CD4-positive, CD25-positive, alpha-beta regulatory T cell (primary cell): ENCODE measurements at places on chromosomes 7 and 10. TPM values are rescaled to one million over a fixed set of nuclear protein-coding genes. Genes with fewer than 3 reads are reported as not detected.

DNA sequence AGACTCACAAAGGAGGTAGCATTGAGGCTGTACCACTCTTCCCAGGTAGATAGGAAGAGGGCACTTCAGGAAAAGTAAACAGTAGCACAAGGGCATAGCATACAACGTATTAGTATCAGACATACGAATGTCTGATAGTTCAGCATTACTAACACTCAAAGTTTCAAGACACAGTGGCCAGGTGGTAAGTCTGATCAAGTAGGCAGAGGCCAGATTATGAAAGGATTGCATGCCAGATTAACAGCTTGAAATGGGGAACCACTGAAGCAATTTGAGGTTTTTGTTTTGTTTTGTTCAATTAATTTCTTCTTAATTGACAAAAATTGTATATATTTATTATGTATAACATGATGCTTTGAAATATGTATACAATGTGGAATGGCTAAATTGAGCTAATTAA, 45.7 kb upstream of the IL6 start:
- DNase-seq = no peak

- DNase-seq = no peak
Observed at GRCh38 chr10:100167553-100168312, 18.1 kb downstream of the ERLIN1 start.

- DNase-seq = no peak
Observed at GRCh38 chr7:134101716-134102115, 25.4 kb upstream of the LRGUK start.

DNA sequence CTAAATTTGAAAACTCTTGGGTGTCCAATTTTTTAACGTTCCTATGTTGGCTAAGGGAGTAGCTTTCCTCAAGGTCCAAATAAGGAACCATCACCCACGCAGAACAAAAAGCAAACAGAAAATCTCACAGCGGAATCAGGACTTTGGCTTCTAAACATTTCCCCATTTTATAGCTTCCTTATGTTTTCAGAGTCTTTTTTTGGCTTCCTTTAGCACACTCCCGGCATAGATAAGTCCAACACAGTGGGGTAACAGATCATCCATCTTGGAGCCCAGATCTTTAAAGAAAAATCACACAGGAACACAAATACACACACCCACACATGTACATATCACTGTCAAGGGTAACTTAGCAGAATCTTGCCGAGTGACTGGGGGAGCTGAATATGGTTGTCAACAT, 4.2 kb upstream of the TCF7L2 start:
- DNase-seq = no peak

- DNase-seq = no peak
Observed at GRCh38 chr7:70189776-70190175, 591.5 kb downstream of the AUTS2 start.

- DNase-seq = no peak
Observed at GRCh38 chr7:54796853-54797252, 37.8 kb upstream of the SEC61G start.

Gene ADAMTS14
- total RNA-seq = not detected

DNA sequence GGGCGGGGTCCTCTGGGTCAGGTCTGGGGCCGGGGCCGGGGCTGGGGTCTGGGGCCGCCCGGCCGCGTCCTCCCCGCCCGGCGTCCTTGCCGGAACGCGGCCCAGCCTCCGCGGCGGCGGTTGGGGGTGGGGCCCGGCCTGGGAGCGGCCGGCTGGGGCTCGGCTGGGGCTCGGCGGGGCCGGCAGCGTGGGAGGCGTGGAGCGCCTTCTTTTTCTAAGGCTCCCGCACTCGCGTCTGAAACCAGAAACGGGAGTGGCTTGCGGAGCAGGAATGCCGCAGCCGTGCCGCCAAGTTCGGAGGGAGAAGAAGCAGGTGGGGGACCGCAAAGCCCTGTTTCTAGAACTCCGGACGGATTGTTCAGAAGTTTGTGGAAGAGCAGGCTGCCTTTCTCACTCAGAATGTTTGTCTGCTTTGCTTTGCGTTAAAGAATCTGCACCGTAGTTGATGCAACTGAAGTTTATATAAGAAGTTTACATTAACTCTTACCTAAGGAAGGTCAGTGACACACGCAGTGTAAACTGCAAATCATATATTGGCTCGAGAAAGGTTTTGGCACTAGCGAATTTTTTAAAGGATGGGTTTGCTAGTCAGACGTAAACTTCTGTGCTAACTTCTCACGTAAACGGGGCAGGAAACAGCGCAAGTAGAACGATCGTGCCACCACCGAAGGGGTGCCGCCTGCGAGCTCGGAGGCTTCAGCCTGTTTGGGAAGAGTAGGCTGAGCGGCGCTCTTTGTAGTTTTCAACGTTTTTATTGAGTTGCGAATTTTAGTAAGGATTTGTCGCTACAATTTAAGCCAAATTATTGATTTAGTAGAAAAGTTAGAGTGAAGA, 729 bp downstream of the DNAJB6 start:
- DNase-seq = peak; percentile 81

Gene RADIL
- total RNA-seq = not detected

GRCh38 chr10:3523309-3524050, 261.5 kb downstream of the KLF6 start:
- no peak for DNase-seq

DNA sequence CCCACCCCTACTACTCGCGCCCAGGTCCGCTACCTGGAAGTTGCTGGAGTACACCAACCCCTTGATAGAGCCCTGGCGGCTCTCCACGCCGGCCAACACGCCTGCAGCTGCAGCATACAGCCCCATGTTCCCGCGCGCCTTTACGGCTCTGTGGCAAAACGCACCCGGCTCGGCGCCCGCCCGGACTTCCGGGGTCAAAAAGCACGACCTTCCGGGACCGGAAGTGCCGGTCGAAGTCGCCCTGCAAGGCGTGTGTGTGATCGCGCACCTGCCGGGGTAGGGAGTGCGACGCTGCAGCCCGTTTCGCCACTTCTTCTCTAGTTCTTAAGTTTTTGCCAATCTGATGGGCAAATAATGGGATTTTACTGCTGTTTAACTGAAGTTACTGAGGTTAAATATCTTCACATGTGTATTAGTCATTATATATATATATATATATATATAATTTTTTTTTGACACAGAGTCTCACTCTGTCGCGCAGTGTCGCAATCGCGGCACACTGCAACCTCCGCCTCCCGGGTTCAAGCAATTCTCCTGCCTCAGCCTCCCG, at the start of gene NSUN5:
NSUN5 (minus strand) TSS at position 162 of the 550 bp plus-strand sequence; CDS start at position 126, 36 bp downstream.
- peak; percentile 81 for DNase-seq

DNA sequence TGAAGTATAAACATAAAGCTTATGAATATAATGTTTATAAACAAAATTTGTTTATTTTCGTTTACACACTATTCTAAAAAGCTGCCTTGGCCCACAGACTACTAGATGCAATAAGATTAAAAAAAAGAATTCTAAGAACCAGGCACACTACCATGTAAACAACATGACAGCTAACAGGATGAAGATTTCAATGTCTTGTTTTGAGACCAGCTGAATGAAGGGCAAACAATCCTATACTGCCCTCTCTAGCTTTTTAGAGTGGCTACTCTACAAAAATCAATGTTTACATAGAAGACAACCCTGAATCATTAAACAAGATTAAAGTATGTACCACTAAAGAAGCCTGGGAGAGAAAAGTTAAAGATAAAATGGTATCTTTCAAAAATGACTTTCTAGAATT, 38.6 kb downstream of the SLC25A40 start:
- no peak for DNase-seq

DNA sequence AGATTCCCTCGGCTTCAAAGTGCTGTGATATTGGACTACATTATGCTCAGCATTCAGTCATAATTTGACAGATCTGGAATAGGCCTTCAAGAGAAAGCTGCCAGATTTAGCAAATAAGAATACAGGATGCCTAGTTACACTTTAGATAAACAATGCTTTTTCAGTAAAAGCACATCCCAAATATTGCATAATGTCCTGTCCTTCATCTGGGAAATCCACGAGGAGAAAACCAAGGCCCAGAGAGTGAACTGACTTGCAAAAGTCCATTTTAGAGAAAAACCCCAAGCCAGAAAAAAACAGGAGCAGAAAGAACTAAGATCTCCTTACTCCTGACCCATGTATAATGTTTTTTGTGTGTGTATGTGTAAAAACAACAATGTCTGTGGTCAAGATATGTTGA, 12.0 kb upstream of the BLNK start:
- DNase-seq = no peak

DNA sequence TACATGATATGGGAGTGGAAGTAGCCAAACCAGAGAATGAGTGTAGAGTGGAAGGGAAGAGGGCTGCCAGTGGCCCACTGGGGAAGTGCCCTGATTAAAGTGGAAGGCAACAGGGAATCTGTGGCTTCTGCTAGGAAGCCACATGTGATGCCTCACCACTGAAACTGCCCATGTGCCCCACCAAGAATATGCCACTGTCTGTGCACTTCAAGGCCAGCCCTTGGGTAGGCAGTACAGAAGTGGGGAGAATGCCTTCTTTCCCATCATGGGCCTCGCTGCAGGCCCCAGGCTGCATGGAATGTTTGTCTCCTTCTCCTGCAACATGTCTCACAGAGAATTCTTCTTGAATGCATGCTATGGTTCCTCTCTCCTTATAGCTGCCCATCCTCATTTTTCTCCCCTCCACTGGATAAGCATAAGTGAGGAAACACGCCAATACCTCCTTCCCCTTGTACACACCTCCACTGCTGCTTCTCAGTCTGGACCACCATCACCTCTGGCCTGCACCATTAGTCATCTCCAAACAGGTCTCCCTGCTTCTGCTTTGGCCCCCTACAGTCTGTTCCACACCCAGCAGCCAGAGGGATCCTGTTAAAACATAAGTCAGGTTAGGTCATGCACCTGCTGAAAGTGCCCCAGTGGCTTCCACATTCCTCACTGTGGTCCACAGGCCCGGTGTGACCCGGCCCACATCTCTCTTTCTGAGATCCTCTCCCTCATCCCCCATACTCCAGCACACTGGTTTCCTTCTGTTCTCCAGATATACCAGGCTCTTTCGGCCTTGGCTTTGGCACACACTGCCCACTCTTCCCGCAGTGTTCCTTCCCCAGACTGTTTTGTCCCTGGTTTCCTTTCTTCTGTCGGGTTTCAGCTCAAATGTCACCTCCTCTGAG, 37.1 kb downstream of the SNX10 start:
- no peak for DNase-seq

- DNase-seq = no peak
Observed at GRCh38 chr10:57579926-57580325, 687.8 kb downstream of the IPMK start.

- no peak for DNase-seq
Observed at GRCh38 chr10:73509695-73510094, 13.9 kb upstream of the PPP3CB start.

DNA sequence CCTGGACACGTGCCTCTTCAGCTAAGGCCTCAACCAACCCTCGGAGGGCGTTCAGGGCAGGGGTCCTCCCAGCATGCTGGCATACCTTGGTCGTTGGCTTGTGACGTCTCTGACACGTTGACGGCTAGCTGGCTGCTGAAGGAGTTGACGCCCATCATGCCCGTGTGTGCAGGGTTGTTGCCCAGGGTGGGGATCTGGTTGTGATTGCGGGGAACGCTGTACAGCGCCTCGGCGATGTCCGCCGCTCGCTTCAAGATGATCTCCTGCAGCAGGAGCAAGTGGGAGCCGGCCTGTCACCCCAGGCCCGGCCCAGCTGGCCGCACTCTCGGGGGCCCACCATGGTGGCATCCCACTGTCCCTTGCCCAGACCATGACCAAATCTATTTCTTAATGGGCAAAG, 122.0 kb downstream of the EBF3 start:
- no peak for DNase-seq

Gene CRYGN
- total RNA-seq = 0.39 TPM

- DNase-seq = no peak
Observed at GRCh38 chr10:76085002-76085816, 653.8 kb downstream of the LRMDA start.

- no peak for DNase-seq
Observed at GRCh38 chr10:110222641-110223297, 15.4 kb downstream of the MXI1 start.

Gene IFT22
- total RNA-seq = 1.0 TPM

DNA sequence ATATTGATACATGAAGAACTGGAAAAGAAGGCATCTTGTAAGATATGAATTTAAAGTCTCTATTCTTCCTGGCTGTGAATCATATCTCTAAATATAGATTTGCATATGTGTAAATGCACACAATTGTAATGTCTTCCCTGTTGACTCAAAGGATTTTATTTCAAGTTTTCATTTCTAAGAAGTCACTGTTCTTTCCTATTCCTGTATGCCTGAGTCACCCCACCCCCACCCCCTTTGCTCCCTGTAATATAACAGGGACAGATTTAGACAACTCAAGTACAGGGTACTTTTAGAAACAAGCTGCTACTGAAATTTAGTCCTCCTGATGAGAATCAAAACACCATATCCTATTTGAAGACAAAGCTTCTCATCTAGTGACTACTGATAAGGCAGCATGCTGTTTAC, 43.0 kb upstream of the HECTD2 start:
- DNase-seq = no peak

Gene TCERG1L
- total RNA-seq = not detected

Gene SORCS1
- not detected for total RNA-seq

Gene ANLN
- 2.8 TPM for total RNA-seq

DNA sequence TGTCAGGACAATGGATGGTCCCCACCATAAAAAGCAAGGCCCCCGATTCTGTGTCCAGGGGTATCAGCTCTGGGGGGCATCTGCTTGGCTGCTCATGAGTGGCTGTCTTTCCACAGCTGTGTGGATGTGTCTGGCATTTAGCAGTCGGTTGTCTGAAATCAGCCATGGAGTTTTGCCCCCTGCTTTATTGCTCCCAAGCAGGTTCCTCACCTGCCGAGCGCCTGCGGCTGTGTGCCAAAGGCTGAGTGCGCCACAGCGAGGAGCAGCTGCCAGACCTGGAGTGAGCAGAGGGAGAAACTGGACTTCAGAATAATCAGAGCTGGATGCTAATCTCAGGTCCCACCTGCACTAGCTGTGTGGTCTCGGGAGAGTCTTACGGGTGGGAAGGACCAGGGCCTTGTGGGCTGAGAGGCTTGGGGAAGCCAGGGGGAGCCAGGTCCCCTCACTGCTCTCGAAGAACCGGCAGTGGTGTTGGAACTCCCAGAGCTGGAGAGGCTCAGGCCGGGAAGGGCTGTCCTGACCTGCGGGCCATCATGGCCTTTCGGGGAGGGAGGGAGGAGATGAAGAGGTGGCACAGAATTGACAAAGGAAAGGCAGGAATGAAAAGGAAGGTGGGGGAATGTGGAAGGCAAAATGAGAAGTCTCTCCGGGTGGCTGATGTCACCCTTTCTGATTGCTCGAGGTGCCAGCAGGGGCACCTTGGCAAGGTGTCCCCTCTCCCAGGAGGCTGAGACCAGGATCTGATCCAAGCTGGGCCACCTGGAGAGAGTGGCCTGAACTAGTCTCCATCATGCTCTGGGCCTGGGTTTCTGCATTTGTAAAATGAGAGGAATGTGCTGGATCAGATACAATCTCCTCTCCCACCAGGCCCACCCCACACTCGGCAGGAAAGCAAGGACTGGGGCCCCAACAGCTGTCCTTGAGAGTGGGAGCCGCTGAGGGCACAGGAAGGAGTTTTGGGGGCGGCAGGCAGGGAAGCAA, 30.2 kb upstream of the LEP start:
- DNase-seq = no peak

- DNase-seq = peak; percentile 84
Observed at GRCh38 chr7:157490465-157490912, 153.7 kb downstream of the DNAJB6 start.

- DNase-seq = no peak
Observed at GRCh38 chr10:126569513-126570244, 100.8 kb downstream of the C10orf90 start.
